ENCODE measurements at places on chromosomes 3 and 15.

DNA sequence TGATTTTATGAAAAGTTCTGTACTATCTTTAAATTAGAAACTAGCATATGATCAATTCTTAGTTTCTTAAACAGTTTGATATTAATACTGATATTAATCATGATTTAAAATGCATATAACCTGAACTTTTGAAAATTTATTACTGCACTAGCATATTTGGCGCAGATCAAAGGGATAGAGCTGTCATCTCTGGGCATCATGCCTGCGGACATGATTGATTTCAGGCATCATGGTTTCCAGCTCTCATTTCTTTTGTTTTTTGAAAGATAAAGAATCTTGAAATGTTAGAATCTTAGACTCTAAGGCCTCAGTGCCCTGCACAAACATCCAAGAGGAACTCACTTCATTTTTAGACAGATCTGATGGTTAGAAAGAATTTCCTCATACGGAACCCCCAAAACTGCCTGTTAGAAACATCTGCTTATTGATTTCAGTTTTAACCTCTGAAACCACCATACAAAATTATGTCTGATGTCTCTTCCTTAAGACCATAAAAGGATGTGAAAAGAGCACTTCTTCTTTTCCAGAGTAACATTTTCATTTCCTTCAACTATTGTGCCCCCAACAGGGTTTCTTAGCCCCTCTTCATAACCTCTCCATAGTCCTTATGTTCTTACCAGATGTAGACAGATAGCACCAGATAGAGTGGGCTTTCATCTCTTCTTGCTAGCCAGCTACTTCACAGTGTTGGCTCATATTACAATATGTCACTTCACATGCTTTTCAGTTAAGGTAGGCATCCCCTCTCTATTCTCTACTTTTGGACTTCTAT, 110.8 kb downstream of the BBX start:
- DNase-seq, result no peak

DNA sequence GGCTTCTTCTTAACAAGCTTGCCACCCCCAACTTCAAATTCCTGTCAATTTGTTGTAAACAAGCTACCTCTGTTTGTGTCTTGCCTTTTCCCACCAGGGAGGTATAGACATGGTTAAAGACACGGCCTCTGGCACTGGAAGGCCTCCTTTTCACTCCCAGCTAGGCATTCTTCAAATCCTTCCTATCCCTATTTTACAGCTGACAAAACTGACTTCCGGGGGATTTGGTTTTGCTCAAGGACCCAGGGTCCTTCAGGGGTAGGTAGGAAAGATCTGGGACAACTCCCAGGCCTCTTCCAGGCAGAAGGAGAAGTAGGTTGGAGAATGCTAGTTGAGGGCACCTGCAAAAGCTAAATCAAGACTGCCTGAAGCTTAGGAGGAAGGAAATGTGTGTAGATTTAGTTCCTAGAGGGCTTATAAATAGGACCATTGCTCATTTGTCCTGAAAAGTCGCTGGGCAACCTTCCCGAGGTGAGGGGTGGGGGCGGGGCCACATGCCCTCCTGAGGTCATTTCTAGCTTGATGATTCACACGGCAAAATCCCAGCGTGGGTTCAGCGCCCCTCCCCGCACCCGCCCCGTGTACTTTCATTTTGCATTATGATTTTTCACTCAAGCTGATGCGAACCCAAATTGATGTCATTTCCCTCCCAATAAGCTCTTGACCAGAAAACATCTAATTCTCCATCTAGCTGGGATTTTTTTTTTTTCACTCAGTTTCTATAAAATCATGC, 365.5 kb downstream of the SHQ1 start:
- DNase-seq, result peak; percentile 71

- DNase-seq, result no peak
Measured at GRCh38 chr3:62622553-62623174, 249.3 kb upstream of the FEZF2 start.

- no peak for DNase-seq
Measured at GRCh38 chr3:106792716-106793115, 584.5 kb upstream of the CCDC54 start.

DNA sequence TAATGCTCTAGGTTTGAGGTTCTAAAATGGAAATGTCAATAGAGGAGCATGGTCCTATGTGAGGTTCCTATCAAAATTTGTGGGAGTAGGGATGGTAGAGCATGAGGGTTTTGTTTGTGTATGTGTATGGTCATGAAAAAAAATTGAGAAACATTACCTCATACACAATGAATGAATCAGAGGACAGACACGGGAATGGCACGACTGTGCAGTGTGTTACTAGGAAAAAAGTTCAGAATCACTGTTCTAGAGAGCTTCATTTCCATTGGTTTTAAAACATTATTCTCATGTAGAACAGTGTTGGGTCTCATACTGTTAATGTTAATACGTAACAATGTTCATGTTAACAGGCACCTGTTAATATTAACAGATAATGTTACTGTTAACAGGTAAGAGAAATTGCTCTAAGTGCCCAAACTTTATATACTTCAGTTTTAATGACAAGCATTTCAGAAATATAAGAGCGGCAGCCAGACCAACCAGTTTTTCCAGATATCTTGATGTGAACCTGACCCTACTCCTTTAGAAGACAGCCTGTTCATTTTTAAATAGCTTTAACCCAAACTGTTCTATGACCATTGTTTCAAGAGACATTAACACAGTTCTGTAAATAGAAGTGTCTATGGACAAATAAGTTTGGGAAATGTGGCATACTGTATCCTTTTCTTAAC, 48.0 kb downstream of the SLC15A2 start:
- no peak for DNase-seq

- DNase-seq, result peak; percentile 54
Measured at GRCh38 chr15:41971089-41971894, 1.1 kb downstream of the EHD4 start.

- no peak for DNase-seq
Measured at GRCh38 chr15:27238707-27239423, 267.9 kb downstream of the GABRG3 start.

- DNase-seq, result no peak
Measured at GRCh38 chr3:159923956-159924355, 64.7 kb upstream of the IL12A start.
